ENCODE measurements at places on chromosomes 5 and 9.

GRCh38 chr9:8531826-8532415 lies 732.3 kb upstream of the DMAC1 start:
- no peak overlapping the region for H3K4me3 ChIP-seq
- no peaks in the 10 kb centered on the region for H3K36me3 ChIP-seq
- no peaks in the 10 kb centered on the region for H3K4me1 ChIP-seq
- no peaks in the 10 kb centered on the region for H3K27me3 ChIP-seq
- no peak overlapping the region for H3K27ac ChIP-seq

GRCh38 chr5:90084342-90084741 lies 325.2 kb downstream of the CETN3 start:
- H3K27me3 ChIP-seq, result peaks cover 1% of the 10 kb centered on the region
- H3K27ac ChIP-seq, result no peak overlapping the region
- H3K4me3 ChIP-seq, result no peak overlapping the region
- peaks cover 2% of the 10 kb centered on the region for H3K4me1 ChIP-seq
- no peak for DNase-seq
- H3K36me3 ChIP-seq, result peaks cover 1% of the 10 kb centered on the region

DNA sequence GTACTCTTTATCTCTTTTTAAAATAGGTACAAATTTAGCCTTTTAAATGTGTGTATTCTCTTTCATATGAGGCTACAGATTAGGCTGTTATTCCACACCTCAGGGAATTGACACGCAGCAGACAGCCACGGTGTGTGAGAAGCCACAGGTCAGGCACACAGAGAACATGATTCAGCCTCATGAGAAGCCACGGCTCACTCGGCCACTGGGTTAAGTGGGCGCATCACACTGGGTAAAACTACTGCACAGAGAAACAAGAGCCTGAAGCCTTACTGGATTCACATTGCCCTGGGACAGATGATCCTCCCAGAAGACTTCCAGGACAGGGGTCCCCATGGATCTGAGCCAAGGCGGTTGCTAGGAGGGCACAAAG lies 28.2 kb downstream of the LPCAT1 start:
- DNase-seq, result no peak
- no peaks in the 10 kb centered on the region for H3K27me3 ChIP-seq
- H3K36me3 ChIP-seq, result peaks cover 10% of the 10 kb centered on the region
- H3K27ac ChIP-seq, result peak overlapping the region; percentile 99
- peak overlapping the region; percentile 90 for H3K4me3 ChIP-seq

DNA sequence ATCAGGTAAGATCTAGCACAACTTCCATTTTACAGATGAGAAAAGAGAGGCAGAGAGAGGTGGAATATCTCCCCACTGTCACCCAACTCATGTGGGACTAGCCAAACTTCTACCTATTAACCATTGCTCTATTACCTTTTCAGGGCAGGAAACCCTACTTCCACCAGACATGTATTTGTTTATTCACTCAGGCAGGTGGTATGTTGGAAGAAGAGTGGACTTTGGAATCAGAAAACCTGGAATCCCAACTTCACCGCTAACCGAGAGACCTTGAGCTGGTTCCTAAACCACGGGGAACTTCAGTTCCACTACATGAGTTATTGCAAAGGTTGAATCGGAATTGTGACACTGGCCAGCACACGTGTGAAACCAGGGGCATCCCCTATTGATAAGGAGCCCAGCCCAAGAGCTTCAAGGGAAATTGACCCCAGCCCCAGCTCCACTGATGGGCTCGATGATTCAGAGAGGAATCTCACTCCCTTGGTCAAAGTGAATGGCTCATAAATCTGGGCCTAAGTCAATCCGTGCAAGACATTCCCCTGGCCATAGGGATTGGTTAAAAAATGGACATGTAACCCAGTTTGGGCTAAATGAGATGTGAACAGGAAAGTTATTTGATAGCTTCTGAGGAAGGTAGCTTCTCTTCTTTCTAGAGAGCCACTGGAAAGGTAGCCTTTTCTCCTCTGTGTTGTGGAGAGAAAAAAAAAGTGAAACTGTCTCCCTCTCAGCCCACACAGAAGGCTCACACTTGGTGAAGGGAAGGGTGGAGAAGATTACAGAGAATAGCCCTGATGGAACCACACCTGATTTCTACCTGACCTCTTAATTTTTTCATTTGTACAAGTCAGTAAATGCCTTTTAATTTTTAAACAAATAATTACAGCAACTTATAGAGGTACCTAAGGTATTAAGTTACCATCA lies 5.5 kb upstream of the GLIS3 start:
- no peak overlapping the region for H3K27ac ChIP-seq
- H3K4me3 ChIP-seq, result no peak overlapping the region

DNA sequence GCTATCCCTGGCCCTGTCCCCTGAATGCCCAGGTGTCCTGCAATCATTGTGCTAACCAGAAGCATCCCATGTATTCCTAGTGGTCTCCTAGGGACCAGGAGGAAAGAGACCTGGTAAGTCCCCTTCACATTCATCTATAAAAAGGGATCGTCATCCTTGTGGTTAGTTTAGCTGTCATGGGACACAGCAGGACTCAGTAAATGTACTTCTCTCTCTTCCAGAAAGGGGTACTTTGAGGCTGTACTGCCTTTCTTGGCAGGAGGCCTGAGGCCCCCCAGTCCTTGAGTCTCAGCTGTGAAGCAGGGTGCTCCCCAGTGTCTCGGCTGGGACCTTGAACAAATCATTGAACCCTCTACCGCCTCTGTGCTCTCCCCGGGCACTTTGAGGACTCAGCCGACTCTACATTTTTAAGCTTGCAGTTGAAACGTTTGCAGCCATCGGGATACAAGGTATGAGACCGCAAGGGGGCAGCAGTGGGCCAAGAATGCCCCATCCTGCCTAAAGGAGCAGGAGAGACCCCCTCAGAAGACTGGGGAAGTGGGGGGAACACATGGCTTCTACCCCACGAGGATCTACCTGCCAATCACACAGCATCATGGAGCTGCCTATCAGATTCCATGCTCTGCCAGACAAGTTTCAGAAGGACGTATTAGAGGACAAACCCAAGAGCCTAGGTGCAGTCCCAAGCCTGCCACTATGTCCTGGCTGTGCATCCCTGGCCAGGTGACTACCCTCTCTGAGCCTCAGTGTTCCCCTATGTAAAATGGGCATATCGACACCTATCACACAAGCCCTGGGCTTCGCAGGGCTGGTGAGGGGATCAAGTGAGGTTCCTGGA lies 2.4 kb upstream of the PHYKPL start:
- H3K27ac ChIP-seq, result no peak overlapping the region
- DNase-seq, result peak; percentile 70
- H3K4me3 ChIP-seq, result no peak overlapping the region
- peaks cover 24% of the 10 kb centered on the region for H3K4me1 ChIP-seq
